ENCODE measurements at places on chromosomes 1 and 21.
A peak's percentile ranks its signal among the peaks of the same experiment; 100 is the strongest.

- no peak for DNase-seq
Observed at GRCh38 chr21:15001857-15002606, 62.8 kb downstream of the NRIP1 start.

- DNase-seq, result no peak
Observed at GRCh38 chr1:199747984-199748383, 279.5 kb upstream of the NR5A2 start.

- no peak for DNase-seq
Observed at GRCh38 chr1:233909195-233909594, 4.7 kb downstream of the SLC35F3 start.

- no peak for DNase-seq
Observed at GRCh38 chr1:234858722-234859121, 248.7 kb upstream of the IRF2BP2 start.

GRCh38 chr1:108847494-108847893 is 9.4 kb downstream of the AKNAD1 start:
- DNase-seq, result peak; percentile 36

GRCh38 chr1:55974714-55975441 is 604.5 kb downstream of the PLPP3 start:
- DNase-seq, result no peak

DNA sequence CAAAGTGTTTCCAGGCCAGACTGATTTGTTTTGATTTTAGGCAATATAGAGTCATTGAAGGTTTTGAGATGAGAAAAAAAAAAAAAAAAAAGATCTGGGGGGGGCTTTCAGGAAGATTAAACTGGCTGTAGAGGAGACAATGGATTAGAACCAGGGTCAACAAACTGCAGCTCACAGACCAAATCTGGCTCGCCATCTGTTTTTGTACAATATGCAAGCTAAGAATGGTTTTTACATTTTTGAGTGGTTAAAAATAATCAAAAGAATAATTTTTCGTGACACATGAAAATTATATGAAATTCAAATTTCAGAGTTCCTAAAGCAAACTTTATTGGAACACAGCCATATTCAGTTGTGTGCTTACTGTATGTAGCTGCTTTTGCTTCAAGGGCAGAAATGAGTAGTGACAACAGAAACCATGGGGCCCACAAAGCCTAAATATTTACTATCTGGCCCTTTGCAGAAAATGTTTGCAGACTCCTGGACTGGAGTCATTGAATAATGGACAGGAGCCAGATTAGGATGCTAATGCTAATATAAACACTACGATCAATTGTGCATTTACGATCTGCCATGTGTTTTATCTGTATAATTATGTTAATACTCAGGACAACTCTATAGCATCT is 375.7 kb upstream of the DAB1 start:
- DNase-seq, result no peak

GRCh38 chr1:209417761-209418160 is 165.8 kb upstream of the CAMK1G start:
- no peak for DNase-seq

GRCh38 chr1:156664046-156664766 is 13.0 kb downstream of the NES start:
- DNase-seq, result peak; percentile 62

DNA sequence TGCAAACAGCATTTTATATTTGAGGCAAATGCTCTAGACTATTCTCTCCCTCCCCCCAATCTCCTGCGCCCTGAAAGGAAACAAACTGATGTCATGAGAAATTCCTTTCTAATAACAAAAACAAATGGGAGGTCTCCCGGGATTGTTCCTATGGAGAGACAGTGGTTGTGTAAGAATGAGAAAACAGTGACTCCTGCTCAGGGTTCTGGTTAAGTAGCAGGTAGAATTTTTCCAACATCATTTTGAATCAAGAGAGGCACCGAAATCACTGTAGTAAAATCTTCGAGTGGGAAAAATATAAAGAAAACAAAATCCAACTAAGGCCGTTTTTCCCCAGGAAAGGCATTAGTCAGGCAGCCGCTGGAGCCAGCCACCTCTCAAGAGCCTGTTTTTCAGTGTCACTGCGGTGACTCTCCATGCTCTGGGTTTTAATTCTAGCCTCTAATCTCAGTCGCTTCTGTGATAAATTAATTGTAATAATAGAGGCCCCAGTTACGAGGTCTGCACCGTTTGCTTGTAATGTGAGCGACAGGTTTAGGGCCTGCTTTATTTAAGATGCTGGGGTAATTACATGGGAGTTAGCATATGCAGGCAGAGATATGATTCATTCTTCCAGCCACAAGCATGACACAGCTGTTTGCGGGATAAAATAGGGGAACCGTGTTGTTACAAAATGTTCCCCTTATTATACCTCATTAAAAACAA is 80.3 kb downstream of the RNF220 start:
- no peak for DNase-seq
